Esophagus mucosa (tissue), 1 donor: ENCODE measurements at places on chromosomes 1 and 21. TPM values are rescaled to one million over a fixed set of nuclear protein-coding genes. Genes with fewer than 3 reads are reported as not detected.
A peak's percentile ranks its signal among the peaks of the same experiment; 100 is the strongest.

The WNT4 gene
- total RNA-seq = 7.7 TPM

The DIO1 gene
- total RNA-seq = not detected

The KCNA3 gene
- total RNA-seq = 0.28 TPM

The GPR3 gene
- total RNA-seq = 0.52 TPM

The ELAVL4 gene
- not detected for total RNA-seq

The FCMR gene
- 2.9 TPM for total RNA-seq

The SLC44A5 gene
- total RNA-seq = 0.60 TPM

The IL20 gene
- total RNA-seq = not detected

The FAM72B gene
- 2.1 TPM for total RNA-seq

The TGFB2 gene
- total RNA-seq = 0.44 TPM

The GNAT2 gene
- not detected for total RNA-seq

The ANGPTL1 gene
- 4.1 TPM for total RNA-seq

The ATP5PO gene
- total RNA-seq = 236 TPM

The GJA9 gene
- total RNA-seq = 0.44 TPM

GRCh38 chr1:46677339-46677738, 5.7 kb downstream of the TEX38 start:
- no peak for ATAC-seq

- peak; percentile 84 for ATAC-seq
These were observed 16.9 kb upstream of the SAMD11 start for GRCh38 chr1:906600-907420.

DNA sequence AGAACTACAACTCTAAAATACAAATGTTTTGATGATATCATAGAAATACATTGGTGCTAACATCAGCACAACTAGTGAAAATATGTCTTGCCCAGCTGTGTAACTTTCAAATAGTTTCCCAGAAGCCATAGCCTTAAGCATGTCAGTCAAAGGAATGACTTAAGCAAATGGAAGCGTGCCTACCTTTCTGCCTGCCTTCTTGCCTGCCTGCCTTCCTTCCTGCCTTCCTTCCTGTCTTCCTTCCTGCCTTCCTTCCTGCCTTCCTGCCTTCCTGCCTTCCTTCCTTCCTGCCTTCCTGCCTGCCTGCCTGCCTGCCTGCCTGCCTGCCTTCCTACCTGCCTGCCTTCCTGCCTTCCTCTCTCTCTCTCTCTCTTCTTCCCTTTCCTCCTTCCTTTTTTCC, 104.0 kb downstream of the PBX1 start:
- no peak for ATAC-seq

GRCh38 chr1:10196976-10197375, 13.4 kb upstream of the KIF1B start:
- no peak for ATAC-seq

- ATAC-seq = peak; percentile 17
These were observed 10.2 kb downstream of the ERG start for GRCh38 chr21:38487901-38488639.

GRCh38 chr1:228352677-228353481, 53.8 kb downstream of the TRIM11 start:
- no peak for ATAC-seq

- ATAC-seq = no peak
These were observed 229.4 kb downstream of the PTPRU start for GRCh38 chr1:29465755-29466154.

DNA sequence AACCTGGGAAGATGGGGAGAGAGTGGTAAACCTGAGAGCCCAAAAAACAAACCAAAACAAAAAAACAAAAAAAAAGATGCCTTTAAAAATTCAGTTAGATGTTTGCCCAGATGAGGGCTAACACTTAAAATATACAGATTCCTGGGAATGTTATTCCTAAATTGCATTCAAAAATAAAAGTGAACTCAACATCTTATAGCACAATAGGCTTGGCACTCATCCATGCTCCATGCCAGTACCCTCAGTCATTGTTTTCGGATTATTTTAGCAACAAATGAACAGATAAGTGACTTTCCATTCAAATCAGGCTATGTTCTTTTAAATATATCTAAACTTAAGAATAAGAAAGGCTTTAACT, 3.7 kb downstream of the ATP1A1 start:
- ATAC-seq = no peak

DNA sequence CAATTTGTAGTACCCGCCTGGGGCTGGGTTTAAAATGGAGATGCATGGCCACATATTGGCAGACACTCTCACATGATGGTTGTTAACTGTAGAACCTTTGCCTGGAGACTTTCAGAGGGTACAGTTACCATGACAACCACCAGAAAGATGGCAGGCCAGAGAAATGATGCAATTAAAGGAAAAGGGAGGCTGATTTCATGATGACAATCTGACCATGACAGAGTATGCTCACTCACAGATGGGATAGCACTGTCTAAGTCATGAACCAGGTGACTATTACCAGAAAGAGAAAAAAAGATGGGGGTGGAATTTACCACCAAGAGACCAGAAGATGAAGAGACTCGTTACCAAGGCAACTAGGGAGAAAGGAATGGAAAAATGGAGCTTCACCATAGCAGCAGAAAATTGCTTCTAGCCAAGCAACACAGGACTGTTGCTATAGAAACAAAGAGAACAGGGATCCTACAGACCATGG, 3.5 kb upstream of the TRIT1 start:
- no peak for ATAC-seq

GRCh38 chr1:24318615-24319311, 394 bp upstream of the GRHL3 start:
- no peak for ATAC-seq

DNA sequence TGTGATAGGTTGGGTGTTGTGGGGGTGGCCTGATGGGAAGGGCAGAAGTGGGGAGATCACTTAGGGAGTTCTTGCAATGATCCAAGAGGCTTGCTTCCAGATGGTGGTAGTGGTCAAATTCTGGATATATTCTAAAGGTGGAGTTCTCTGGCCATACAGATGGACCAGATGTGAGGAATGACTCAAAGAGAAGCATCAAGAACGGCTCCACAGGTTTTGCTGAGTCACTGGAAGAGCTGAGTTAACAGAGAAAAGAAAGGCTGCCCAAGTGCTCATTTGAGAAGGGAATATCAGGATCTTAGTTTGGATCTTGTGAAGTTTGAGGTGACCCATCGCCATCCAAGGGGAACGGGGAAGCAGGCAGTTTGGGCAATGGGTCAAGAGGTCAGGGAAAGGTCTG, 192.9 kb upstream of the GALNT2 start:
- ATAC-seq = no peak

DNA sequence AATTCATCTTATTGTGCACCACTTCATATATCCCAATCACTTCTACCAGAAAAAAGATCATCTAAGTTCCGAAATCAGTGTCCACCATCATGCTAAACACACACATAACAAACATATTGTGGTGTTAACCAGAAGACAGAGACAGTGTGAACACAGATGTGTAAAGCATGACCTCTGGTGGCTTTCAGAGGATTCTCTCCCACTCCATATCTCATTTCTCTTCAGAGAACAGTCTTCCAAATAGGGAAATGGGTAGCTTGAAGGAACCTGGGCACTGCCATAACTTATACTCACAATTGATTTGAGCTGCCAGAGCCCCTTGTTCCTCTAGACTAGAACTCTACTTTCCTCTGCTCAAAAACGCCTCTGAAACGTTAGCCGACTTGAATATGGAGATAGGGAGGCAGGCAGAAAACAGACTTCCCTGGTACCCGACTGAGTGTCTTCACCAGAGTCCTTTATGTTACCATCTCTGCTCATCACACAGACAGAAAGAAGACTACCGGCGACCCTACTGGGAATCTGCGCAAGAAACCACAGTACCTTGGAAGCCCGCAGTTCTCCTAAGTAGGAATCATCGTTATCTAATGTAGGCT, 1.8 kb upstream of the ELAPOR1 start:
- ATAC-seq = peak; percentile 48

- no peak for ATAC-seq
These were observed 34.6 kb downstream of the COQ8A start for GRCh38 chr1:226974544-226975258.

- ATAC-seq = no peak
These were observed 876 bp downstream of the ALDH9A1 start for GRCh38 chr1:165697491-165697880.

- ATAC-seq = peak; percentile 77
These were observed 82.2 kb downstream of the NIBAN1 start for GRCh38 chr1:184892116-184892515.

- ATAC-seq = no peak
These were observed 67.1 kb upstream of the ARHGEF16 start for GRCh38 chr1:3387401-3387800.

DNA sequence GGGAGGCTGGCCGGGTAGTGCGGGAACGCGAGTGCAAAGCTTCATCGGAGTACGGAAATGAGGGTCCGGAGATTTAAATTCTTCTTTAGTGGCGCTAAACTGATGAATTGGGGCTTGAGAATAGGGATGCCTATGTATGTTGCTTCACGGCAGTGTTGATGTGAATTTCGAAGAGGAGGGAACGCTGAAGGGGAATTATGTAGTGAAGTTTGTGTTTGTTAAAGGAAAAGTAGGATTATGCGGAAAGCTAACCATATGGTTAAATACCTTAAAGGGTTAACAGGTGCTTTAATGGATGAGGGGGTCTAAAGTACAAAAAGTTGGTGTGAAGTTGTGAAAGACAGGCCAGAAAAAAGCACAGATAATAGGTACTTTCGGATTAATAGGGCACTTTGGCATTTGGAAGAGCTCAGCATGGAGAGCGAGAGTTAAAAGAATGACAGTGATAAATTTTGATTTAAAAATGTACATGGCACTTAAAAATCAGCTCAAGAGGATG, 1.4 kb downstream of the HS2ST1 start:
- no peak for ATAC-seq

DNA sequence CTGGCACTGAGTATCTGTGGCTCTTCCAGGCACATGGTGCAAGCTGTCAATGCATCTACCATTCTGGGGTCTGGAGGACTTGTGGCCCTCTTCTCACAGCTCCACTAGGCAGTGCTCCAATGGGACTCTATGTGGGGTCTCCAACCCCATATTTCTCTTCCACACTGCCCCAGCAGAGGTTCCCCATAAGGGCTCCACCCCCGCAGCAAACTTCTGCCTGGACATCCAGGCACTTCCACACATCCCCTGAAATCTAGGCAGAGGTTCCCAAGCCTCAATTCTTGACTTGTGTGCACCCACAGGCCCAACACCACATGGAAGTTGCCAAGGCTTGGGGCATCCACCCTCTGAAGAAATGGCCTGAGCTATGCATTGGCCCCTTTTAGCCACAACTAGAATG, 18.8 kb downstream of the ODF2L start:
- ATAC-seq = no peak

- no peak for ATAC-seq
These were observed 1.6 kb downstream of the PAX7 start for GRCh38 chr1:18632218-18632588.

DNA sequence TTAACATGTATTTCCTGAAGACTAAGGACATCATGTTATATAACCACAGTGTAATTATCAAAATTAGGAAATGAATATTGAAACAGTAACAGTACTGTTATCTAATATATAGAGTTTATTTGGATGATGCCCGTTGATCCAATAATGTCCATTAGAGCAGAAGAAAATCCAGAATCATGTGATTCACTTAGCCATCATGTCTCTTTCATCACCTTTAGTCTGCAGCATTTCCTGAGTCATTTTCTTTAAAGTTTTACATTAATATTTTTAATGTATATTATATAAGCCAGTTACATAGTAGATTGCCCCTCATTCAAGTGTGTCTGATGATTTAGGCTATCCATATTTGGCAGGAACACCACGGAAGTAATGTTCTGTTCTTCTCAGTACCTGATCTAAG, 28.9 kb downstream of the MPZL1 start:
- no peak for ATAC-seq

DNA sequence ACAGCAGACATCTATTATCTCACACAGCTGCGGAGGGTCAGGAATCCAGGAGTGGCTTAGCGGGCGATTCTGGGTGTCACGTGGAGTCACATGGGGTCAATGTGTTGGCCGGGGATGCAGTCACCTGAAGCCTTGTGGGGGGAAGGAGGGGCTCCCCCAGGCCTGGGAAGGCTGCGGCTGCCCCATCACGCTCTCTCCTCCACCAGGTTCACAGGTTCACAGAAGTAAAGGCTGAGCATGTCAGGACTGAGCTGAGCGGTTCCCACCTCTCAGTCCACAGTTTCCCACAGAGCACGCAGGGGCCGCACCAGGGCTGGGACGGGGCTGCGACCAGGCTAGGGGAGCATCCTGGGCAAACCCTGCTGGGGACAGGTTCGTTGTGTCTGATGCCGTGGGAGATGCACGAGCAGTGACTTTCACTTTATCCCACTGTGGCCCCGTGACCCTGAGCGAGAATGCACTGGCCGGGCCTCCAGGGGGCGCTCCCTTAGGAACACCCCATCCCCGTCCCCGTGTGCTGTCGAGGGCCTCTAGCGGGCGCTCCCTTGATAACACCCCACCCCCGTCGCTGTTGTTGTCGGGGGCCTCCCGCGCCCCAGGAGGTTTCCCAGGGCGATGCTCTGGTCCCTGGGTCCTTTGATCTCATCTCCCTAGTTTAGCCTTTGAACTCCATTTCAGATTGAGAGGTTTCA, 73.2 kb upstream of the TRAPPC10 start:
- peak; percentile 91 for ATAC-seq

- no peak for ATAC-seq
These were observed 506 bp downstream of the JUN start for GRCh38 chr1:58783090-58783992.

DNA sequence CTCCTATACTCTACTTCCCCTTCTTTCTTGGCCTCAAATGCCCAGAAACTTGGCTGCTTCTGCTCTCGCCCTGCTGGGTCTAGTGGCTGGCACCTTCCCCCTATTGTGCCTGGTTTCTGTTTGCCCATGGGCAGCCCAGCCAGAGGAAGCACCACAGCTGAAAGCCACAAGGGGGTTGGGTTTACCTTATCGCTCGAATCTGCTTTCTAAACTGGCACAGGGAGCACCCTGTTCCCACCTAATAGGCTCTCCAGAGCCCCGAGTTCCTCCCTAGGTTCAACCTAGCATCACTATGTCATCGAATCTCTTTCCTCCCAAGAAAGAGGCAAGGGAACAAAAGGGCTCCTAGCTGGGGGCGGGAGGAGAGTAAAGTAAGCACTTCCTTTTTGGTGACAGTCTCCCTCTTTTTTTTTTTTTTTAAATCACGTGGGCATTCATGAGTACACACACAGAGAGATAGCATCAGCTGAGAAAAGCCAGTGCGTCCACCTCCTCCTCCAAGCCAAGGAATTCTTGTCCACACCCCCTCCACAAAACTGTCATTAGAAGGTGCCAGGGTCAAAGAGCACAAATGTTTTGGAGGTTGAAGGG, 72.8 kb downstream of the PLEKHA6 start:
- ATAC-seq = no peak

DNA sequence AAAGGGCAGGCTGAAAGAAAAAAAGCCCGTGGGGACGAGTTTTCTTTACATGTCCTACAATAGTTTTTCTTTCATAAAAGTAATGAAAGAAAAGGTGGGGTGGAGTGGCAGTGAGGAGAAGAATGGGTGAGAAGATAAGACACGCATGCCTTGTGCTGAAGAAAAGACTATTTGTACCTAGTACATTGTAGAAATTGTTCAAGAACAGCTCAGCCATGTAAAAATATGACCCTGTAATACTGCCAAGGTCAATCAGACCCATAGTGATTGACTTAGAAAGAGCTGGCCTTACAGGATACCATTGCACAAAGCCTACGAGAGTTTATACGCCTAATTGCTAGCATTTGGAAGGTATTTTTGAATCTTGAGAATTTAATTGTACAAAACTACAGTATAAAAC, 126.0 kb upstream of the NRIP1 start:
- ATAC-seq = no peak
